Activated CD8-positive, alpha-beta memory T cell treated with anti-CD3 and anti-CD28 coated beads for 24 hours (primary cell): ENCODE measurements at places on chromosomes 6 and 20.

- DNase-seq, result no peak
These were observed 27.3 kb upstream of the TAGAP start for GRCh38 chr6:159071843-159072769.

DNA sequence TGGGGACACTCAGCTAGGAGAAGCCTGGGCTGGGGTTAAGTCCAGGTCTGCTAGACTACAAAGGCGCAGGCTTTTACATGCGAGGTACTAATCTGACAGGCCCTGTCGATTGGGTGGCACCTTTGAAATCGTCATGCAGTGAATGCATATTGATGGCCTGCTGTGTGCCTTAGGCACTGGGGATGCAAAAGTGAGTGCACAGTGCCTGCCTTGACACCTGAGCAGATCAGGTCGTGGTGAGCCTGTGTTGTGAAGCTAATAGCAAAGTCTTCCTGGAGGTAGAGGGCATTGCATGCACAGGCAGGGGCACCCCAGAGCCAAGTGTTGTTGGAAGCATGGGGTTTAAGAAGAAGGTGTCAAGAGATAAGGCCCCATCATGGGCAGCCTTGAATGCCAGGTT is 16.9 kb downstream of the LRRC1 start:
- no peak for DNase-seq

DNA sequence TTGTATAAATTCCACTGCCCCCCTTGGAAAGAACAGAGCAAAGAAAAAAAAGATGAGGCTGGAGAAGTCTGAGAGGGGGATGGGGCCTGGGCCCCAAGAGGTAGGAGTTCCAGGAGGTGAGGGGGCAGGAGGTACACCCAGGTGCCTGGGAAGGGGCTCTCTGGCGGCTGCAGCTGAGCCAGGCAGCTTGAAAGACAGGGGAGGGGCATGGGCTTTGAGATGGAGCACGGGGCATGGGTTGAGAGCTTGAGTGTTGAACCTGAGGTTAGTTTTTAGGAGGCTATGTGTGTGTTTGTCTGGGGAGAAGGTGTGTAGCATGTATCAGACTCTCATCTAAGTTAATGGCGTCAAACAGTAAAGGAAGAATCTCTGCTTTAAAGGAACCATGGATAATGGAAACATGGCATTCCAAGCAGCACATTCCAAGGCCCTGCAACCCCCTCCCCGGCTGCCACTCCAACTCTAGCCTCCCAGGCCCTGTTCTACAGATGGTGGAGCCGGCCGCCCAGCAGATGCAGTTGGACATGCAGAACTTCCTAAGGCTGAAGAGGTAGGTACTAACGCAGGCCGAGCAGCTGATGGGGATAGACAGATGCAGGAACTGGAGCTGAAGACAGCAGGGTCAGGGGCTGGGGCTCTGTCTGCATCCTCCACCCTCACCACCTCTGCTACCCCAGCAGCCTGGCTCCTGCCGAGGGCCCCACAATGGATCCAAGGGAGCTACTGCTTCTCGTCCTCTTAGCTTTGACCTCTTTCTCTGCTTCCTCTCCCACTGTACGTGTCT is 42.1 kb downstream of the MDFI start:
- no peak for DNase-seq

DNA sequence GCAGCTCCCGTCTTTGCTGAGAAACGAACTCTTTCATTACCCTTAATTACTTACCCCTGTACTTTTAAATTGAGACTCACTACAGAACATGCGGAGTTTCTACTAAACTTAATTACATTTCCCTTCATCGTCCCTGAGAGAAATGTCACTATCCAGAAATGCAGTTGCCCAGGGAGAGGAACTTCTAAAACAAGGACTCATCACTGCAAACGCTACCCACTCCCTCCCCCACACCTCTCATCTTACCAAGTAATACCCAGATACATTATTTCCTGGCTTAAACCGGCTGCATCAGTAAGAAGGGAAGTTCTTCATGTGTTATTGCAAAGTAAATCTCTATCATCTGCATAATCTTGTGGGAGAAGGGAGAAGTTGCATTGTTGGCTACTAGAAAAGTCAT is 138.3 kb downstream of the IPCEF1 start:
- DNase-seq, result no peak

DNA sequence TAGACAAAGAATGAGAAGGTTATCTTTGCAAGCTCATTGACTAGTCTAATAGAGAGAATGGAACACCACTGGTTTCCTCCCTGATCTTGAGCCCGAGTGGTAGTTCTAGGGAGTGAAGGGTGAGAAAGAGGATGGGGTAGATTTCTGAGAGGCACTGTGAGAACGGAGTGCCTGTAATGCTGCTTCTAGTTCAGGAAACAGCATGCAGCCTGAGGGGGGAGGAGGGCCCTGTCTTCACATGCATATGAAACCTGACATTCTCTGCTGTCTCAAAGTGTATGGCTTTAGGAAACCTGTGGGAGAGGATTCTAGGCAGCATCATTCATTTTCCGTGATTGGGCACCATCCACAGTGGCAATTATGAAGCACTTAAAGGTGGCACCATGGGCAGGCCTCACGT is 259.4 kb upstream of the MAN1A1 start:
- DNase-seq, result no peak

DNA sequence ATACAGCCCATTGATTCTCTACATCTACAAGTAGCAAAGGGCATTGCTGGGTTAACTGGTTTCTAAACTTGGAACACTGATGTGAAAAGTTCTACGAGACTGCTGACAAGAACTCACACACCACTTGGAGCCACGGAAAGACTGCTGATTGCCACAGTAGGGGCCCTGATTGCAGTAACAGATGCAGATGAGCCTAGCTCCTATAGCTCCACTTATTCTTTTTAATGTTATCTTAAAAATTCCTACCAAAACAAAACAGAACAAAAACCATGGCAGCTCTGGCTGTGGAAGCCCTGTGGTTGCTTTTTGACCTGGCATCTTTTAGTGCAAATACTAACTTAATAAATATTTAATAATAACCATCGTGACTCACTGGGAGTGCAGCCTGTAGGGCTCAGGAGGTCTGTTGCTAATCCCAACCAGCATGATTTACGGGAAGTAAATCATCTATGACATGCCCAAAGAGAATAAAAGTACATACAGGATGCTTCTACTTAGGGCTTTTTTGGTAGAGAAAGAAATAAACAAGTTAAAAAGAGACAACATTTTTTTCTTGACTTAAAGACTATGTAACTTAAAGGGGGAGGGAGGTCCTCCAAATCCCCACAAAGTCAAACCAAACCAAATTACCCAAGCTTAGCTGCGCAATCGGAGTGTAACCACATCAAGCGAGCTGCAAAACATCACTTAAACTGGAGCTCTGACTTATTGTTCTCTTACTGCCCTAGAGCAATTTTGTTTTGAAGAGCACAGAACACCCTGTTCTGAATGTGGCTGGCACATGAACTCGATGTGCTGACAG is 87.2 kb downstream of the FKBP5 start:
- no peak for DNase-seq
